ENCODE measurements at places on chromosomes 7 and 10.
A peak's percentile ranks its signal among the peaks of the same experiment; 100 is the strongest.

GRCh38 chr7:10156972-10157371 is 816.7 kb upstream of the PHF14 start:
- DNase-seq = no peak

DNA sequence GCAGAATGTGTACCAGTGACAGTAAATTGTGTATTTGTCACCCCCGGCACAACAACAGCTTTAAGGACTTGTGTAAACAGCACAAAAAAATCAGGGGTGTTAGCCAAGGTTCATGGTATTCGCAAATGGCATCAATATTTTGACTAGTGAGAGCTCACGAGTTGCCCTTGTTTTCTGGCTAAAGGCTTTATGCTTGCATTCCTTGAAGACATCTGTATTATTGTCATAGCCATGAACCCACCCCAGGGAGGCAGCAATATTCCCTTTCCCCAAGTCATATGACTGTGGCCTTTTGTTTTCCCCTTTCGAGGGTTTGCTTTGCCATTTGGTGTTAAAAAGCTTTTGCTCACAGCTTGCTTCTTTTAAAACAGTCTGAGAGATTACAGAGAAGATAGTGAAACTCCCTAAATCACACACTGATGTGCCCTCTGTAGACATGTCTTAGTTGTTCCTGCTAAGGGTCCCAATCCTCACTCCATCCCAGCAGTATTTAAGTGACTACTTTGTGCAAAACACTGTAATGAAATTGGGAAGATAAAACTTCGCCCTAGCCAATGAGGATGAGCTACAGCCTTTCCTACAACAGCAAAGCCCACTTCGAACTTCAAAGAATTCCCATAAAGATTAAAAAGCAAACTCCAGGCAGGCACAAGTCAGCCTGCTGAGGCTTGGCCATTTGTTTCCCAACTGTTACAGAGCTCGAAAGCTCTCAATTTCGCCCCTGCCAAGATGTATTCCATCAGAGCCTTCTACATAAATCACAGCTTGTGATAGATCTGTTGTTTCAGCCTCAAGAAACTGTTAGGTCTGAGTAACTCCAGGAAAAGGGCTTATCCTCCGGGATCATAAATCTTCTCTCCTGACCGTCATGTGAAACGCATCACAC is 172.3 kb downstream of the ADAM12 start:
- no peak for DNase-seq

DNA sequence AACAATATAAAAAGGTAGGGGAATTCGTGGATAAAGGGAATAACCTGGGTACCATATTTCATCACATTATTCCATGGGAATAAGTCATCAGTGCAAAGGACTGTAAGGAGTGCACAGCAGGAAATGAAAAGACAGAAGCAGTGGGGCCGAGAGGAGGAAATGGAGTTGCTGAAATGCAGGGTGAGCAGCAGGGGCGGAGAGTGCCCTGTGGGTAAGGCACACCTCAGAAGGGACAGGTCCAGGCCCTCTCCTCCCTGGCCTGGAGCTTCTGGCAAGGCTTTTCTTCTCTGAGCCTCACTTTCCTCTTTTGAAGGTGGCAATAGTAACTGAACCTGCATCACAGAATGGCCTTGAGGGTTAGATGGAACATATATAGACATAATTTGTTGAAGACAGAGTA is 26.2 kb downstream of the IKZF1 start:
- DNase-seq = no peak

DNA sequence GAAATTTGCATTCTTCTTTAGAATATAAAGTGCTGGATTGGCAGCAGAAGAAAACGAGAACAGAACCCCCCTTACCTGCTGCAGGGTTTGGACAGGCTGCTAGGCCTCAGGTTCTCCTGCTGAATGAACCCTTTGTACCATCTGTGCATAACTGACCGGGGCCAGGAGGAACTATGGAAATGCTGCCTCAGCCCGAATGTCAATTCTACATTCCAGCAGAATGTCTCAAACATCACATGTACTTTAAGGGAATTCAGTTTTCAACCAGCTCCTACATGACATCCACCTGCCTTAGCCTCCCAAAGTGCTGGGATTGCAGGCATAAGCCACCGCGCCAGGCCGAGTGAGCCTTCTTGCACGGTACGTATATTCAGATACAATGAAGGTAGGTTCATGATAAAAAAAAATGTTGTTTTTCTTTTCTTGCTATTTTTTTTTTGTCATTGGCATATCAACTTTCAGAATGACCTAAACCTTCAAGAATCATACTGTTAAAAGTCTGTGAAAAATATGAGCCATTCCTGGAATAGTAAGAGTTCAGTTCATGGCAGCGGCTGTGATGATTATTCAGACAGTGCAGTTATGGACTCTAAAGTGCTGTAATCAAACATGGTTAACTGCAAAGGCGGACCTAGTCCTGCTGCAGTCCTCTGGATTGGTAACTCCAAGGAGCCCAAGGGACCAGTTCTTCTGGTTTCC is 84.4 kb upstream of the TNS3 start:
- peak; percentile 55 for DNase-seq

DNA sequence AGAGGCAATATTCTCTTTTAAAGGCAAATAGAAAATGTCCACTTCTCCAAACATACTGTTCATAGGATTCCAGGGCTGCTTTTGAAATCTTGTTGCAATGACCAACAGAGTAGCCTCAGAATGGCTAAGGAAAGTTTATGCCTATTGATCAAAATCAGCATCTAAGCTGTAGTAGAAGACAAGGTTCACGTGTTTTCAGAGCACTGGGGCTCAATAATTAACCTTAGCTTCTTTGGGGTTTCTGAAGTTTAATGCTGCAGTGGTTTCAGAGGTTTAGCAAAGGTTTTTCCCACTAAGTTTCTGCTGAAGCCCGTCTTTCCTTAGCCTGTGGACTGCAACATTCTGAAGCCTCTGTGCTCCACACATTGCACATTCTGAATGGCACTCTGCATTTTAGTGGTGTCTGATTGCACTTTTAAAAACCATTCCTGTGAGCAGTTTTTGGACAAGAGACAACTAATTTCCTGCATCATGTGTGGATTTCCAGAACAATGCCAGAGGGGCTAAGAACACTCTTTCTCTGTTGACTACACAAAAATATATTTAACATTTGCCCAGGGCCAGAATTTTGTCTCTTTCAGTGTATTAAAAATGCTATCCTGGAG is 342.5 kb downstream of the PTEN start:
- no peak for DNase-seq

Measured in amniotic stem cell (primary cell).